Stimulated activated CD4-positive, alpha-beta T cell treated with anti-CD3 and anti-CD28 coated beads, Interleukin-4, amount 100 ng/mL, for 1 hour (primary cell): ENCODE measurements at places on chromosomes 12 and 14.

DNA sequence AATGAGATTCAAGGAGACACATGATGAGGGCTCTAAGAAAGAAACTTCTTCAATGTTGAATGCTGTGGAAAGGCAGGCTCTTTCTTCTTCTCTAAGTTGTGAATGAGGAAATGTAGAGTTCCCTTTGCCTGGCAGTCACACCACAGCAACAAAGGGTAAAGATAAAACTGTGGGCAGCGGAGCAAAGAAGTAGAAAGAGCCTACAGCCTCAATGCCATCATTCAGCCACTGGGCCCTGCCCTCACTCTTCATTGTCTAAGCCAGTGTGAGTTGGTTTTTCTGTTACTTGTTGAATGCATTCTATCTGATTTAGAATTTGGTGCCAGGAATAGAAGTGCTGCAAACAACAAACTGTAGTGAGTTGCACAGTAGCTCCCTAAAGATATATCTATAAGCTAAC is 12.2 kb downstream of the SDR9C7 start:
- DNase-seq, result no peak

DNA sequence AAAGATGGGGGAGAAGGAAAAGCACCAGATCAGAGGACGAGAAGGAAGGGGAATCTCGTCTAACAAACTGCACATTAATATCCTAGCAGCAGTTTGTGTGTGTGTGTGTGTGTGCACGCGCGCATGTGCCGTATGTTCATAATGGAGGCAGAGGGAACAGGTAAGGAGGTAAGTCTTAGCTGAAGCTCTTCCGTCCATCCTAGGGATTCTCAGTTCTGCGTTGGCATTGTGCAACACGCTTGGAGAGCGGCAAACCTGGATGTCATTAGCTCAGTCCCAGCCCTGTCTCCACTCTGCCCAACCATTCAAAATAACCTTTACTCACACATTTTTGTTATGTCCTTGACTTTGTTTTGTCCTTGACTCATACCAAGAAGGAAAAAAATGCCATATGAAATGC is 1.6 kb upstream of the C1R start:
- DNase-seq, result no peak

DNA sequence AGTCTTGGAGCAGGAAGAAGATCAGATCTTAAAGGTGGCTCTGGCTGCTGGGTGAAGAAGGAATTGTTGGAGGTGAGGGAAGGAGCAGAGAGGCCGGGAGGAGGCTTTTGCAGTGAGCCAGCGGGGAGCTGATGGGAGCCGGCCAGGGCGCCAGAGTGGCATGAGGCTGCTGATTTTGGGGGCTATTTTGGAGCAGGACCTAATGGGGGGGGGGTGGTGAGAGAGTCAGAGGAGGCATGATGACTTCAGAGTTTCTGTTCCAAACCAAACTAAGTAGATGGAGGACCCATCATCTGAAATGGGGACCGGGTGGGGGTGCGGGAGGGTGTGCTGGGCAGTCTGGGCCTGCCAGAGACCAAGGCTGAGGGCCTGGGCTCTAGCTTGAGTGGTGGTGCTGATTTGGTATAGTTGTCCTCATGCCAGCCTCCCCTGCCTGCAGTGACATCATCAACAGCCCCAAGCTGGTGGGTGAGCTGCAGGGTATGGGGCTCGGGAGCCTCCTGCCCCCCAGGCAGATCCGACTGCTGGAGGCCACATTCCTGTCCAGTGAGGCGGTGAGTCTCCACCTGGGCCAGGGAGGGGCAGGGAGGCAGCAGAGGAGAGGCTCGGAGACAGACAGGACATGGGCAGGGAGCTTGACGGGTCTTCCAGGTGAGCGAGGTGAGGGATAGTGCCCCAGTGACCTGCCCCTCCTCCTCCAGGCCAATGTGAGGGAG is 6.2 kb downstream of the TNFAIP2 start:
- DNase-seq, result no peak

GRCh38 chr12:30927222-30927611 is 669 bp downstream of the TSPAN11 start:
- DNase-seq, result no peak

- no peak for DNase-seq
Observed at GRCh38 chr12:48356041-48356768, 5.5 kb upstream of the ZNF641 start.

DNA sequence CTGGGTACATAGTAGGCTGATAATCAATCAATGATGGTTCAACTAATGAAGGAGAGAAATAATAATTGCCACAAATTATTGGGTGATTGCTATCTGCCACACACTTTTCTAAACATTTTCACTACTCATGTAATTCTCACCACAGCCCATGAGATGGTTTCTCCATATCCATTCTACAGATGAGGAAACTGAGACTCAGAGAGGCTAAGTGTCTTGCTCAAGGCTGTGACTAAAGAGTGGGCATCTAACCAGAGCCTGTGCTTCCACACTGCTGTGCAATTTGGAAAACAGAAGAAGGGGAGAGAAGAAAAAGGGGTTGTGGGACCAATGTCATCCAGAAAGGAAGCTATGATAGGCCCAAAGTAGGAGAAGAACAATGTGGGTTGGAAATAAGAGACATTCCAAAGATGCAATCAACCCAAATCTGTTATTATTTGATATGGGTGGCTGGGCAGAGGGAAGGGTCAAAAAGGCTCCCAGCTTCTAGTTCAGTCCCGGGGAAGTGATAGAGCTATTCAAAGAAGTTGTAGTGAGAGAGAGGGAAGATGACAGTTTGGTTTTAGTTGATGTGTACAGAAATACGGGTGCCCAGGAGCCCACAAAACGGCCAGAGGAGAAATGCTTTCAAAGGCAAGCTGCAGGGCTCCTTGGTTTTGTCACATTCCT is 483 bp upstream of the NR1H4 start:
- no peak for DNase-seq

DNA sequence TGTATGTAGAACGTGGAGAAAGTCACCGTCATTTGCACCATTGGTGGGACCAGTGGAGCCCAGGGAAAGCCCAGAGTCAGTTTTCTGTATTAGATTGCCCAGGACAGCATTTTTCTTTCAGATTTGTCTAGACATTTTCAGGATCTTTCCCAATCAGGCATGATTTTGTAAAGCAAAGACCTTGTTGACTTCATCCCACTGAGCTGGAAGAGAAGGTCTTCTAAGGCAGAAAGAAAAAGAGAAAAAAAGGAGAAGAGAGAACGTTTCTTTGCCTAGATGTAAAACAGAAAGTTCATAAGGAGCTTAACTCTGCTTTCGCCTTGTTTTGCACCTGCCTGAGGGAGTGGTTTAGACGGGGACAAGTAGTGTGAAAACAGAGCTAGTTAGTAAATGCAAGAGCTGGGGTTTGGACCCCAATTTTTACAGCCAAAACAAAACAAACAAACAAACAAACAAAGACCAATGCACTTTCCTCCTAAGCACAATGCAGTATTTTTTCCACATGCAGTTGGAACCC is 273.1 kb downstream of the ZFP36L1 start:
- no peak for DNase-seq

DNA sequence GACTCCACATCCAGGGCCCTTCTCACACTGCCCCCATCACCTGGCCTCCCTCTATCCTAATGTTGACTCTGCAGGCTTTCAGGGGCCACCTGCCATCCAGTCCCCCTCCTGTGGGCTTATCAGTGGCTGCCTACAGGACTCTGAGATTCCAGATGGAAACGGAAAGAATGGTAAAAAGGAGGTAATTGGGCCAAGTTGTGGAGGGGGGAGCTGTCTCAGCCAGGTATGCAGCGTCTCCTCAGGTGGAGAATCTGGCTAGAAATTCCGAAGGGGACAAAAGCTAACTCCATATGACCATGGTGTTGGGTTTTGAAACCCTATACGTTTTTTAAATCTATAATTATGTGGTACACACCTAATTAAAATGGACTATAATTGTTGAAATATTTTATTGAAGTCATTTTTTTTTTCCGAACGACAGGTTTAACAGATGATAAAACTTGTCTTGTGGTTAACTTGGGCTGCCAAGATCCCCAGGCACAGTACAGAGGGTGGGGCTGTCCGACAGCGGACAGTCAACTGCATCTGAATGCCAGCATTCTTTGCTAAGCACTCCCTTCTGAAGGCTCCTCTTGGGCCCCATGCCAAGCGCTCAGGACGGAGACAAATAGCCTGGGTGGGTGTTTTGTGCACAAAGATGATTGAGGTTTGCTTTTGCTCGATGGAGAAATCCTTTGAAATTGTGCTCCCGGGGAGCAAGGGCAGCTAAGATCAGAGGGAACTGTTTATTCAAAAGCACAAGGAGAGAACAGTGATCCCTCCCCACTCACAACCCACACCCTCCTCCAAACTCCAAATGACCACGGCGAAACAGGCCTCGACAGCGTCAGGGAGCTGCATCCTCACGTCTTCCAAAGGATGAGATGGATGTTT is 365.6 kb downstream of the BCL11B start:
- no peak for DNase-seq

GRCh38 chr14:101025696-101026095 is 122.2 kb upstream of the RTL1 start:
- no peak for DNase-seq

GRCh38 chr14:35285168-35286002 is 6.8 kb upstream of the PSMA6 start:
- DNase-seq, result no peak

GRCh38 chr12:71640316-71640715 is 23.3 kb downstream of the ZFC3H1 start:
- DNase-seq, result no peak

GRCh38 chr12:100675432-100675831 is 101.9 kb downstream of the GAS2L3 start:
- no peak for DNase-seq

- no peak for DNase-seq
Observed at GRCh38 chr12:117330441-117331113, 30.8 kb downstream of the NOS1 start.

GRCh38 chr14:50399251-50400032 is 2.8 kb upstream of the CDKL1 start:
- no peak for DNase-seq

- no peak for DNase-seq
Observed at GRCh38 chr14:50726372-50727107, 58.4 kb upstream of the SAV1 start.
